ENCODE measurements at places on chromosomes 2 and 18. TPM values are rescaled to one million over a fixed set of nuclear protein-coding genes. Genes with fewer than 3 reads are reported as not detected.

DNA sequence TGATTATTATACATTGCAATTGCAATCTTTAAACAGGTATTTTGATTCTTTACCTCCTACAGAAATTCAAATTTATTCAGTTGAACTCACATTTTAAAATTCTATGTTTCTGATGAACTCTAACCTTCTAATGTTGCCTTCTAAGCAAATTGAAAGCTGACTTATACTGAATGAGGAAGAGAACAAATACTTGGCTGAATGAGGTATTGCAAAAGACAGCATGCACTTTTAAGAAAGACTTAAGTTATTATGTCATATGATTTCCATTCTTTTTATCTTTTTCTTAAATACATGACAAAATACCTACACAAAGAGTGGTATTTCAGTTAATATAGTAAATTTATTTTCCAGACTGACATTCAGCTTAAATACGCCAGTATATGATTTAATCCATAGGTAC lies 64.7 kb downstream of the FAM228A start:
- no peak for DNase-seq

TIGD1 gene
- 7.8 TPM for total RNA-seq

GPR39 gene
- not detected for total RNA-seq

GRCh38 chr2:231191896-231192872 lies 6.2 kb upstream of the ARMC9 start:
- no peak for DNase-seq

GRCh38 chr2:65739927-65740326 lies 307.5 kb upstream of the SPRED2 start:
- DNase-seq: no peak

LCT gene
- 0.13 TPM for total RNA-seq

GRCh38 chr2:26845021-26845420 lies 2.9 kb upstream of the DPYSL5 start:
- DNase-seq: no peak

DNA sequence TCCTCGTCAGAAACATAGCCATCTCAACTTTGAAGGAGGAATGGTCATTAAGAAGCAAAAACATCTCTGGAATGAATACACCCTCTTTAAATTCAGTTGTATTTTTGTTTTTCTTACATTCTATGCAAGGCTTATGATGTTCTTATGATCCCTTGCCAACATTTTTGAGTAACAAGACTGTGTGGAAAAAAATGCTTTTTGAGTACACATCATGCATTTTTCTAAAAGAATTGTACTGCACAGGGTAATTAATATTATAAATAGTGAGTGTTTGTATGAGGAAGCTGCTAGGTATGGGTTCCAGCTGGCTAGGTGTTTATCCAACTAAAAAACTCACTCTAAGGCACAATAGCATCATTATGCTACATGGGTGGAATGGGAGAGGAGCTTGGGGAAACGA lies 59.0 kb upstream of the SPATS2L start:
- DNase-seq: no peak

BOLL gene
- total RNA-seq: not detected

CCDC85A gene
- not detected for total RNA-seq

ANKRD30BL gene
- total RNA-seq: not detected

- no peak for DNase-seq
These were observed 111.1 kb upstream of the ACAA2 start for GRCh38 chr18:49924293-49924983.

ITGB6 gene
- not detected for total RNA-seq

TUBA3E gene
- total RNA-seq: not detected

DNA sequence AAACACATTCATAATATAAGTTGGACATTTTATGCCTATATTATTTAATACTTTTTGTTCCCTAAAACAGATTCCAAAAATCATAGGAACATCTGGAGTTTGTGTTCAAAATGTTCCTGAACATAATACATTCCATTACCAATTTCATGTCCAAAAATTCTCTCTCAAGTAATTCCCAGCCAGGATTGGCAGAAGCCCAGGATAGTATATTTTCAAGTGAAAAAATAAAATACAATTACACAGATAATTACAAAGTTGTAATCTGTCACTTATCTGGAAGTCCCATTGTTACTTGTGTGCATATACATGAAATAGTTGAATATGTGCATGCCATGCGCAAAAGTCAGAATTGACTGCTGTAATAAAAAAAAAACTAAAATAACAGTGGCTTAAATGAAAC lies 5.2 kb upstream of the SCN7A start:
- no peak for DNase-seq

ZNF804A gene
- total RNA-seq: not detected

GRCh38 chr18:50079571-50080295 lies 115.2 kb downstream of the MYO5B start:
- no peak for DNase-seq

GRCh38 chr2:62744603-62745002 lies 39.1 kb downstream of the EHBP1 start:
- no peak for DNase-seq

GRCh38 chr2:36356990-36357846 lies 1.6 kb downstream of the CRIM1 start:
- no peak for DNase-seq

CHRND gene
- total RNA-seq: not detected

DLX2 gene
- not detected for total RNA-seq

DNA sequence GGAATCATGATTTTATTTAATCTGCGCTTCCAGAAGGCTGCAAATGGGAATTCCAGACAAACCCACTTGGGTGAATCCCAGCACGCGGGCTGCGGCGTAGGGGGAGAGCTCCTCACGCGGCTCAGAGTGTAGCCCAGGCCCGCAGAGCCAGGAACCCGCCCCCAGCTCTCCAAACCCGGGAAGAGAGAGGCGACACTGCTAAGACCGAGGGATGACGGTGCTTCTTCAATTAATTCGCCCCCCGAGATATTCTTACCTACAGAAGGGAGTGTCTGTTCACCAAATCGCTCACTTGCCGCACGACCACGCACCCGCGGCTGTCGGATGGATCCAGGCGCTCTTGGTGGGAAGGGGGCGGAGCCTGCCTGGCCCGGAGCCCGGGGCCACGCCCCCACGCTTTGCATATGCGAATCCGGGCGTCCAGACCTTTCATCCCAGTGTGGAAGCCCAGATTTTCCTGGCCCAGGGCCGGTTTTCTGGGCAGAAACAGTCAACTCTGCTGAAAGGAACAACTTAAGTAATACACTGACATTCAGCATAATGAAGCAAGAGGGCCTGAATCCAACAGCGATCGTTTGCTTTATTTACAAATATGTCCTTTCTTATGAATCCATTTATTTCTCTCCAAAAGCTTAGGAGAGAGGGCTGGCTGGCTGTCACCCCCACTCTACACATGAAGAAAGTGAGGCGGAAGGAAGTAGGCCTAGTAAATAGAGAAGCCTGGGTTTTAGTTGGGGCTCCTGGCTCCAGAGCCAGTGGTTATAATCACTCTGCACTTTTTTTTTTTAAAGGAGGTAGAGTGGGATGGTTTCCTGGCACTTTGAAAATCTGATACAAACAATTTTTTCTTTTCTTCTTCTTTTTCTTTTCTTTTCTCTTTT lies at the start of gene SLC19A3:
TSS of gene SLC19A3 (minus strand) at position 342 of the 881 bp plus-strand sequence. CDS start 15,710 bp downstream, outside the sequence.
- no peak for DNase-seq

DNA sequence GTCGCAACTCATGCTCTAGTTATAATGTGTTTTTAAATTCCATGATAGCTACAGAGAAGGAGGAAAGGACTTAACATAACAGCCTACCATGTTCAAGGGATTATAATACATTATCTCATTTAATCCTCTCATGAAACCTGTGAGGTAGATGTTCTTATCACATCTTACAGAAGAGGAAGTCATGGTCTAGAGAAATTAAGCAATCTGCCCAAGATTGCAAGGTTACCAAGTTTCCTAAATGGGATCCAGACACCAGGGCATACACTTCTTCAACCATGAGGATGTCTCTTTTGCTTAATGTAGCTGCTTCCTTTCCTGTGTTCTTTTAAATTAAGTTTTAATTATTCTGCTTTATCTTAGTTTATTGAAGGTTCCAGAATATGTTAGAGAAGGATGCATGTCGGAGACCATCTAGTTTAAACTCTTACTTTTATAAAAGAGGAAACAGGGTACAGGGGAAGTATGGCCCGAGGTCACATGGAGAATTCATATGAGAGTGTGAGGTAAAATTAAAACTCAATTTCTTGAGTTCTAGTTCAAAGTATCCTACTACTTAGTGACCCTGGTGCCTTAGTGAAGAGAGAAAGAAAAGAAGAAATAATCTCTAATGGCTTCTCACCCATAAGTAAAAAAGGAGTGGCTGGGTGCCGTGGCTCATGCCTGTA lies 3.6 kb upstream of the IL1A start:
- no peak for DNase-seq

DNA sequence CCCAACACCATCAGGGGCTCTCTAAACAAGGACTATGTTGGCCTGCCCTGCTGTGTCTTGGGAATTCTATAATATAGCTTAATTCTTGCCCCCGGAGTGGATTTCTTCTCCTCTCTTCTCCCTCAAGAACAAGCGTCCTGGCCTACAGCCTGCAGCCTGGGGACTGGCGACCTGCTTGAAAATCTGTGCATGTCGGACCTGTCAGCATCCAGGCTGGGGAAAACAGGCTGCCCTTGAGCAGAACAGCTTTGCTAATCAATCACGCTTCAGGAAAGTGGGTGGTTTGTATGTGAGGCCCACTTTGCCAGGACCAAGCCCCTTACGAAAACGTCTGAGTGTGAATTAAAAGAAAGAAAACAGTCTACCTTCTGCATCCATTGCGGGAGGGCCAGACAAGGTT lies 116.7 kb downstream of the BCL2 start:
- no peak for DNase-seq

GRCh38 chr2:152617456-152618192 lies 99.6 kb downstream of the PRPF40A start:
- DNase-seq: no peak

SRD5A2 gene
- total RNA-seq: not detected

GRCh38 chr2:112627060-112628040 lies 18.4 kb upstream of the SLC20A1 start:
- no peak for DNase-seq

SERPINB4 gene
- not detected for total RNA-seq

- DNase-seq: no peak
These were observed 1.6 kb upstream of the KLF7 start for GRCh38 chr2:207167099-207167923.

DNA sequence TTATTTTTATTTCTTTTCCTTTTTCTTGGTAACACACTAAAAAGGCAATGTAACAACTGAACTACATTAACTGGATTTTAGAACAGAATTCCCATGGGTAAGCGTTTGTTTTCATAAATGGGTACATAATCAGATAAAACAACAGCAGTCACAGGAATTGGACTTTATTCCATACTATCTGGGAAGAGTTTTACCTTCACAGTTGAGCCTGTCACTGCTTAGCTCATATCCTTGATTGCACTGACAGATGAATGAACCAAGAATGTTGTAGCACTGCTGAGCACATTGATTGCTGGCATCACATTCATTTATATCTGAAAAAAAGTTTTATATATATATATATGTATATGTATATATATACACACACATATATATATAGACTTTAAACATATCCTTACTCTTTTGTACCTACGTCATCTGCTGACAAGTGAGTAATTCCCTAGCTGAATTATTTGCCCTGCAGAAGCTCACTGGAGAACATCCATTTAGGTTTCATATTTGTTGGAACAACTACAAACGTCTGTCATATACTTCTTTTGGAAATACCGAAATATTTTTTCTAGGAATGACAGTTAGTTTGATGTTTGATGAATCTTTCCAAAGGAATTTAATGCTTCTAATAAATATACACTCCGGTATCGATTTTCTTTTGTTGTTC lies 47.0 kb downstream of the EFEMP1 start:
- no peak for DNase-seq

DNA sequence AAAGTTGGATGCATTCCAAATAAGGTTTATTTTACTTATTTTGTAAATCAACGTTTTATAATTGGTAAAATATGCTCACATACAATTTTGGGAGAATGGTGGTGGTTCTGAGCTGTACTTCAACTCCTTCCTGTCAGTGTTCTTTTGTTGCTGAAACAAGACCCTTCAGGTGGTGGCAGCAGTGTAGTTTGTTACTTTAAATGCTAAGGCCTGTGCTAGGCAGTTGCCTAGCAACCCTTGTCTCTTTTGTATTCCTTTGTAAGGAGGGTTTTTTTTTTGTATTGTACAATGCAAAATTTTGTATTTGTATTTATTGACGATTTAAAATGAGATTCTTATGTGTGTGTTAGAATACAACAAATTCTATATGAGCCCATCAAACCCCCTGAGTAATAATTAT lies 166.0 kb upstream of the FAM98A start:
- DNase-seq: no peak

All from activated CD4-positive, alpha-beta memory T cell treated with anti-CD3 and anti-CD28 coated beads, Interleukin-2, amount 10 ng/mL, durations not matched to agents 7 days and 5 days (primary cell).